ELR (cell line): ENCODE measurements at places on chromosomes 2 and 18.

DNA sequence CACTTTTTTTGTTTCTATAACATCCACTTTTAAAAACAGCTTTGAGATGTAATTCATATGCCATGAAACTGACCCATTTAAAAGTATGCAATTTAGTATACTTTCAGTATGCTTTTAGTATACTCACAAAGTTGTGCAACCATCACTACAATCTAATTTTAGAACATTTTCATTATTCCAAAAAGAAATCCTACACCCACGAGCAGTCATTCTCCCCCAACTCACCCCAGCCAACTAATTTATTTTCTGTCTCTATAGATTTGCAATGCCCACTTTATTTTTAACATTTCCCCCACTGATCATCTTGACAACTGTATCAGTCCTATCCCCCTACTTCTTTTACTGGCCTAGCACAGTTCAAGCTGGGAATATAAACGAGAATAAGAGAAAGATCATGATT lies 39.1 kb downstream of the FAM98A start:
- no peak for DNase-seq

DNA sequence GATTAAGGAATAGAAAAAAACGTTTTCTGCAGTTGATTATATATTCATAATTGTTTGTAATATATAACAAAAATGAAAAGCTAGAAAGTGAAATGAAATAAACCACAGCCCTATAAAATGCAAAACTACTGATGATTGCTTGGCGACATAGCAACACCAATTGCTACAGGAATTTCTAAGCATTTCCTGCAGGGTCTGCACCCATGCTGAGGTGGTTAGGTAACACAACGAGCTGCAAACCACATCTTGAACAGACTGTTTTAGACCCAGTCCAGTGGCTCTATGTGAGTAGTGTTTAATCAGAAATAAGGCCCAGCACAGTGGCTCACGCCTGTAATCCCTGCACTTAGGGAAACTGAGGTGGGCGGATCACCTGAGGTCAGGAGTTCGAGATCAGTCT lies 17.2 kb upstream of the UGT1A9 start:
- DNase-seq, result no peak

DNA sequence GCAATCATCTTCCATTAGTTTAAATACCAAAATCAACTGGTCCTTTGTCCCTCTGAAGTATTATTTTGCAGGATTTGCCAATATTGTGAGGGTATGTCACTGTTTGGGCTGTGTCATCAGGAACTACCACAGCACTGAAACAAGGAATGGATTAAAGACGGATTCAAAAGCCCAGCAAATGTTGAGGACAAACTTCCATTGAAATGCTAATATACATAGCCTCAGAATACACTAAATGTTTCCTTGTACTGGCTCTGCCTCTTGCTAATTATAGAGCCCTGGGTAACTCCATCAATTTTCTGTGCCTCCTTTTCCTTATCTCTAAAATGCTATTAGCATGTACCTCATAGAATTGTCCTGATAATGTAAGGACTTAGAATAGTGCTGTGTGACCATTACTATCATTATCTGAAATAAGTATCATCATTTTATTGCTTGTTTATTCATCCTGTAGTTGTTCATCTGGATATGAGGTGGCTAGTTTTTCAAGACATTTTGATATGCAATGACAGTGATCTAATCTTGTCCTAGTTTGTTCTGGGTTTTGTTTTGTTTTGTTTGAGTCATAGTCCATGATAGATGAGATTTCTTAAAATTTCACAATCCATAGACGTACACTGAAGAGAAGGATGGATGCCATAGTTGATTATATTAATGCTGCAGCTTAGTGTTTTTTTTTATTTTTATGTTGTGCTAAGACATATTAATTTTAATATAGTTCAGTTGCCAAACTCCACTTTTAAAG lies 333.4 kb upstream of the KCNH7 start:
- peak; percentile 20 for DNase-seq

DNA sequence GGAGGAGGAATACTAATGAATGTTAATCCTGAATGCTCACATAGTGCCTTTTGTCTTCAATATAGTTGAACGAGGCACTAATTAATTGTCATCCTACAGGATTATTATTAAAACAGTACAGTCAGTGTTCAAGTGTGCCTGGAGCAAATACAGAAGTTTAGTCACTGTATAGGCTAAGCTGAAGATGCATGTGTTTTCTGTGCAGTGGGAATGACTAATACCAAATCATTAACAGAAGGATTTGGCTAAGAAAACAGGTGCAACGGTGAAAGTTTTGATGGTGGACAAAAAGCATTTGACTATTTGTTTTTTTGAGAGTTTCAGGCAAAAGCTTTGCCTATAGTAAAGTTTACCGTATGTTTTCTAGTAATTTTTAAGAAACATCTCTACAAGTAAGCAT lies 62.8 kb downstream of the DCC start:
- DNase-seq, result no peak

DNA sequence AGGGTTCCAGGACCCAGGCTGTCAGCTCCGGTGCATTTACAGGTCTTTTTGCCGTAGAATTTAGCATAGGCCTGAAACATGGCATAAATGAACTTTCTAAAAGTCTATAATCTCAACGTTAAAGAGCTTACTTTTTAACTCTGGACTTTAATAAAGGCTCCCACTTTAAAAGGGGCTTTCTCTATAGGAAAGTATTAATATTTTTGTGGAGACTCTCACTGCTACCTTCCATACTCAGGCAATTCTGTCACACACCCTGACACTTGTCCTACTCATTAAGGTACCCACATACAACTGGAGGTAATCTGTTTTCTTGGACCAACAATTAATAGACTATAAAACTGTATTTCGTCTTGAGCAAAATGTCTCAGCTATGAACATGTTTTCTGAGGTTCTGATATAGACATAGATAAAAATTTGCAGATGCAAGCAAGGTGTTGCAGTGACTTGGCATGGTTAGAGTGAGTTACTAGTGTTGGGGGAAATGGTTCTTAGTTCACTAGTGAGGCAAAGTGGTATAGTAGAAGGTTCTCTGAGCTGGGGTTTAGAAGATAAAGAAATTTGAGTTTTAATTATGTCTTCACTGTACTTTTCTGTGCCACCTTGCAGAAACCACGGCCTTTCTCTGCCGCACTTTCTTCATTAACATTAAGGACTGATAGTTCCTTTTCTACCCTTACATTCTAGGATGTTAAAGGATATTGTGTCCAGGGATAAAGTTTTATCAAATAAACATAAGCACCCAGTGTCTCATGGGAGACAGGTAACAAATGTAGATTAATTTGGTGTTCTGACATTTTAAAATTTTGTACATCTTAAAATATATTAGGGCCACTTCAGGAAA lies 10.8 kb upstream of the NR4A2 start:
- DNase-seq, result no peak

GRCh38 chr2:239720361-239721360 lies 304.5 kb downstream of the NDUFA10 start:
- DNase-seq, result no peak

- peak; percentile 19 for DNase-seq
Measured at GRCh38 chr18:36386150-36386920, 88.8 kb downstream of the FHOD3 start.

DNA sequence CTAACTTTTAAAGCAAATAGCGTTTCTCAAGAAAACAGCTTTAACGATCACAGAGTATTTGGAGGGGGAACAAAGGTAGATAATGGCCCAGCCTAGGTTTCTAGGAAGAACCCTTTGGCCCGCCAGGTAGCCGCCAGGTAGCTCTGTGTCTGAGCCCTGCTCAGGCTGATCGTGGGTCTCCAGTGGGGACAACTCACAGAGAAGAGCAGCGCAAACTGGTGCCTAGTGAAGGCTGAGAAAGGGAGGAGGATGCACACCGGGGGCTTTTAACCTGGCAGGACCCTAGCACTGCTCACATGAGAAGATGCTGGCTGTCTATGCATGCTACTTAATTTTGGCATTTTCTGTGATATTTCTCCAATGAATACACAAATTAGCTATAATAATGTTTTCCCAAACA lies 5.8 kb downstream of the NGEF start:
- no peak for DNase-seq
